ENCODE measurements at places on chromosomes 5 and 9.

DNA sequence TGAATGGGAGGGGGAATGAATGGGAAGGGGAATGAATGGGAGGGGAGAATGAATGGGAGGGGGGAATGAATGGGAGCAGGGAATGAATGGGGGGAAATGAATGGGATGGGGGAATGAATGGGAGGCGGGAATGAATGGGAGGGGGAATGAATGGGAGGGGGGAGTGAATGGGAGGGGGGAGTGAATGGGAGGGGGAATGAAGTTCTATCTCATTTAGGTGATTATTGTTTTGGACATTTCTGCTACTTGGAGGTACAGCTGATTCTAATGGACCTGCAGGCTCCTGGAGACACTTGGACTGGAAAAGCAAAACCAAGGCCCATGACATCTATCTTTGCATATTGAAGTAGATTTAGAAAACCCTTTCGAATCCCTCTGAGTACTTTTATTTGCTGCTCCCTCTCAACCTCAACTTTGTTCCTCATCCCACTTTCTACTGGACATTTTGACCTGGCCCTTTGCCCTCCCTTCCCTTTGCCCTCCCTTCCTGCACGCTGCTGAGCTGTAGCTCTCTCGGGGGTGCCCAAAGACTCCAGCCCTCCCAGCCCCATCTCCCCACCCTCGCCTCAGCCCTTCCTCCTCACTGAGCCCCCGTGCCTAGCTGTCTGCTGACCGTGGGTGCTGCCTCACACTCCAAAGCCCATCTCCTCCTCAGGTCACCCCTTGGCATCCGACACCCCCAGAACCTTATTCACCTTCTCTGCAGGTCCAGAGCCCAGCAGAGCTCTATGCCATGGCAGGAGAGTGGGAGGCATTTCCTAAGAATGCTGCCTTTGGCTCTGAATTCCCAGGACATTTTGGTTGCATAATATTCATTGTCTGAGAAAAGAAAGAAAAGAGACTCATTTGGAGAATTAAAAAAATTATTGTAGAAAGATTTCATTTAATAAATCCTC lies 19.9 kb upstream of the LPCAT1 start:
- DNase-seq, result no peak

GRCh38 chr5:9151684-9152427 lies 394.0 kb downstream of the SEMA5A start:
- no peak for DNase-seq

GRCh38 chr5:132662004-132662401 lies 4.0 kb downstream of the IL13 start:
- no peak for DNase-seq

- DNase-seq, result no peak
Measured at GRCh38 chr5:133478199-133478985, 133.9 kb downstream of the FSTL4 start.

DNA sequence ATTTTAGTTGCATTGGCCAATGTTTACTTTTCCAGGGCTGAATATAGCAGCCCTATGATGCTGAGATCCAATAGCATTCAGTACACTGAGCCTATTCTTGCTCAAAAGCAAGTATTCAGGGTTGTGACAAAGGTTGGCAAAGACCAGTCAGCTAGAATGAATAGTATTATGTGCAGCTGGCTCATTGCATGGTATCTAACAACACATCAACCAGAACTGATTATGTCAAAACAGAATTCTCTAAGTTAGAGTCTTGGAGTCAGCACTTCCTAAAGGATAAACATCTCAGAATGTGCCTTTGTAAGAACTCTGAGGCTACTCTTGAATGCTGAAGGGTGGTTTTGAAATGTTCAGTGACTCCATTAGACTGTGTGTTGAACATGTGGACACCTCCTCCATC lies 774.5 kb upstream of the RGMB start:
- DNase-seq, result no peak

GRCh38 chr5:132686193-132686592 lies 12.4 kb downstream of the IL4 start:
- no peak for DNase-seq

DNA sequence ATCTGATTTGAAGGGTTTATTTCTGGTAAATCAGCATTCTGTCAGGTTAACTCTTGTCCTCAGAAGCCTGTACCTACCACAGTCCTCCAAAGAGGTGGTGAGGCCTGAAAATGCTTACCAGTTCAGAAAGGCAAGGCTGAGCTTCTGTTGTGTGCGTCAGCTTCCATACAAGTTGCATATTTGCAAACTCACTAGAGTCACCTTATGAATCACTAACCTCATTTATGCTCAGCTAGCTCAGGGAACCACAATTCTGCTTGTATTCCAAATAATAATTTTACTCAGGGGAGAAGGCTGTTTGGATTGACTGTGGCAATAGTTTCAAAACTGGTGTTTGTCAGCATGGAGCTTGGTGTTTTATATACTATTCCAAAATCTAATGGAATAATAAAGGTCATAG lies 355.1 kb upstream of the RFX3 start:
- DNase-seq, result no peak

DNA sequence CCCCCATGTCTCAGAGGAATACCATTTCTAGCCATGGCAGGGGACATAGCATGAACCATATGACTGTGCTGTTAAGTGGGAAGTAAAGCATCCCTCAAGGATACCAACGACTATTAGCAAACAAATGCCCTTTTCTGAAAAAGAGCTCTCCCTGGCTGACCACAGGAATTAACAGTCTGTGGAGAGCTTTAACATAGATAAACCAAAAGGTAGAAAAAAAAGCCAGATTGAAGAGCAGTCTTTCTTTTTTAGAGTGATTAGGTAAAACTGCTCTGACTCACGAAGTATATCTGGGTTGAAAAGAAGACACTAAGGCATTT lies 532.7 kb upstream of the DMAC1 start:
- no peak for DNase-seq

- no peak for DNase-seq
Measured at GRCh38 chr5:1315709-1316587, 21.1 kb upstream of the TERT start.

DNA sequence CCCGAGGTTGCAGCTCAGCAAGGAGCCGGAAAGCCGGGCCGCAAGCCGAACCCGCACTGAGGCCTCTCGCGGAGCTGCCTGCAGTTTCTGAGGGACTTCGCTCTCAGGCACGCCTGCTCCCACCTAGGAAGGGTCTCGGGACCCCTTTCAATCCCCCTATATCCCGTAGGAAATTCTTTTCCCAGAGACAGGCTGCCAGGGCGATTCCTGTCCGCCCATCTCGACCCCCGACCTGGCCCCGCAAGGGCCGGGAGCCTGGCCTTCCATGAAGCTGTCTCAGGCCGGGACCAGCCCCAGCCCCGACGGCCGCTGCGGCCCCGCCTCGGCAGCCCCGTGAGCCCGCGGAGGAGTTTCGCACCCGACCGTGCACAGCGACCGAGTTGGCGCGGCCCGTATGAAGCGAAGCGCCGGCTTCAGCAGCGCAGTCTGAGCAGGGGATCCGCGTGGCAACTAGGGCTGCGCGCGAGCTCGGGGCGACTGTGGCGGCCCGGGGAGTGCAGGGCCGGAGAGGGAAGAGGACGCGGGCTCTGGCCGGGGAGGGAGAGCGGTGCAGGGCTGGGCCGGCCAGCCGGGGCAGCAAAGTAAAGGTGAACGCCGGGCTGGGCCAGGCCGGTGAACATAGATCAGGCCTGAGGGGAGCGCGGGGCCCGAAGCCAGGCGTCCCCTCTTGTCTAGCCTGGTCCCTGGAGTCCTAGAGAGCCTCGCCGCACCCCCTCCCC lies 977 bp upstream of the PRDM12 start:
- DNase-seq, result no peak

- DNase-seq, result no peak
Measured at GRCh38 chr5:127439644-127440043, 77.8 kb upstream of the PRRC1 start.

DNA sequence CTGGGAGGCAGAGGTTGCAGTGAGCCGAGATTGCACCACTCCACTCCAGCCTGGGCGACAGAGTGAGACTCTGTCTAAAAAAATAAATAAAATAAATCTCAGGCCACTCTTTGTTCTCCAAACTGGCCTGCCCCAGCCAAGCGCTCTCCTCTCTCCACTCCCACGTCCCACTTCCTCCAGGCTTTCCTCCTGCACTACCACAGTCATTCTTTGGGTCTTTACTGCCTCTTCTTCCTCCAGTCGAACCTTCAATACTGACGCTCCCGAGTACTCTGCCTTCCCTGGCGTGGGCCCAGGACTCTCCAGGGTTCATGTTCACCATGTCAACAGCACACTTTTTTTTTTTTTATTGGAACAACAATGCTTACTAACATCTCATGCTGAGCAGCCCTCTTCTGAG lies 23.9 kb downstream of the RNF130 start:
- no peak for DNase-seq

DNA sequence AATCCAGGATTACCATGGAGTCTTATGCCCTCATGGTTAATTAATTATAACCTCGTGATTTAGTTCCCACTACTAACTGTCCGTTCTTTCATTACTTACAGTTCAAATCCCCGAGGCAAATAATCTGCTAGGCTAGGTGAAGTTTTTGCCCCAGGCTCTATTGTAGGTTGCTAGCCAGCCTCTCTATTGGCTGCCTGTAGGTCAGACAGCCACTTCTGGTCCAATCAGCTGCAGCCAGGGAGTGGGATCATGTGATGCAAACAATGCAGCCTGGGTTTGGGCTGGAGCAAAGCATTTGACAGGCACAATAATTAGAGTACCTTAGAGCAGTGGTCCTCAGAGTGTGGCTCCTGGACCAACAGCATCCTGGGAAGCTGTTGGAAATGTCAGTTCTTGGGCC lies 17.7 kb downstream of the TMEM252 start:
- no peak for DNase-seq

GRCh38 chr9:137221506-137222111 lies 431 bp downstream of the RNF208 start:
- DNase-seq, result no peak

DNA sequence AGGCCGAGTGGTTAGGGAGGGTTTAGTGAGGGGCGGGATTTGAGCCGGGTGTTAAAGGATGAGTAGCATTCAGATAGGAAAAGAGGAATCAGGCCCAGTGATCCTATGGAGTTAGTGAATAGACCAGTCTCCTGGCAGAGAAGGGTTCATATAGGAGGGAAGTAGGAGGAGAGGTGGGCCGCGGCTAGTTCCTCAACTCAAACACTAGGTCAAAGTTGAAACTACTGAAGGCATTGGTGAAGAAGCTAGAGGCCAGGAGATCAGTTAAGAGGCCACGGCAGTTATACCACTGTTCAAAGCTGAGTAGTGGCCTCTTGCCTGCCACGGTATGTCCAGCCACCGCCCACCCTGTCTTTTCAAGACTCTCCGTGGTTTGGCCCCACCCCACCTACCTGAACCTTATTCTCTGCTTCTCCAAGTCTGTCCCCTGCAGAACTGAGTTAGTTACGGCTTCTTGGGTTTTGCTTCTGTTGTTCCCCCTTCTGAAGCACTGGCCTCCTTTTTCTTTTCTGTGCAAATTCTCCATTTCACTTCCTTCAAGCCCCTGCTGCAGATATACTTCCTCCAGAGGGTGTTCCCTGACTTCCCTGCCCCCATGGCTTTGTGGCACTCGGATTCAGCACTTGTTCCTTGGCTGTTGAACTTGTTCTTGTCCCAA lies 1.8 kb downstream of the ZBTB34 start:
- no peak for DNase-seq

DNA sequence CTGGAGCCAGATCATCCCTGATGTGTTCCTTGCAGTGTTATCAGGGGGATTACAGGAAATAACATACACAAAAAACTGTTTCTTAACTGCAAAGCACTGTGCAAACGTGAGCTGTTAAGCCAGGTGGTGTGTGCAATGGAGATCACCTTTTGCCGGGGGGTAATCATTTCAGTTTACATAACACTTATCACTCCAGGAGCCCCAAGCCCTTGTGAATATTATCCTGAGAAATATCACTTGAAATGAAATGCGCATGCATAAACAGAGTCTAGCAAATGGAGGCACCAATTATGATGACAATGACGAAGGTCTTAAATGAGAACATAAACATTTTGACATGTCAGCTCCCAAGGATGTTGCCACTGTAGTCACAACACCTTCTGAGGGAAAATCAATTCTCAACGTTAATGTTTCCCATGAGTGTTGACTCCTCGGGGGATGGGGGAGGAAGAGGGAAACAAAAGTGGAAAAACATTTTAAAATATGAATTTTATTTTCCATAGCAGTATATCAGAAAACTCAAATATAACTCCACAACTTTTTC lies 54.5 kb upstream of the RAD23B start:
- DNase-seq, result no peak

DNA sequence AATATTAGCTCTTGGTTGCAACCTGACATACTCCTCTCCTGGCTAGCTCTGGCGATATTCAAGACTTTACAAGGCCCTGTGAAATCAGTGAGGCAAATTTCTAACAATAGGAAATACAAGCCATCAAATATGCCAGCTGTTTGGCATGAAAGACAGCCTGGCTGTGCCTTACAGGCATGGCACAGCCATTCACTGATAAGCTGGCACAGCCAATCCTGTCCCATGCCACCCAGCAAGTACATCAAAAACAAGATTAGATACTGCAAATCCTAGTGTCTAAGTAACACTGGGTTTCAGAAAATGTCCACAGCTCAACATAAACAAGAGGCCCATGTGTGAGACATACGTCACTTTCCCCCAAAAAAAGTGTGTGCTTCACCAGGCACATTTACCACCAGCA lies 1045.8 kb upstream of the DMAC1 start:
- DNase-seq, result no peak

DNA sequence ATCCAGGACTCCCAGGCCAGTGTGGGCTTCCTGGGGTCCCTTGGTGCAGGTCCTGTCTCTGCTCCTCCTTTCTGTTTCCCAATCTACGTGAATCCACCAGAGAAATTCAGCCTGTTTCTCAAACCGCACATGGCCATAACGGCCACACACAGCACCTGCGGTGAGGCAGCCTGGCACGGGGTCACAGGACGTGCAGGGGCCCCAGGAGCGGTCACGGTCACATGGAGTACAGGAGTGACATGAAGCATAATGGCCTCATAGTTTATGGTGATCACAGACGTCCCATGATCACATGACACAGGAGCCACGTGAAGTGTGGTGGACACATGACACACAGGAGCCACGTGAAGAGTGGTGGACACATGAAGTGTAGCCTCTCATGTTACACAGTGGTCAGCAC lies 248.5 kb upstream of the IRX4 start:
- no peak for DNase-seq

- DNase-seq, result peak; percentile 23
Measured at GRCh38 chr5:158560170-158560569, 539.5 kb downstream of the EBF1 start.

- no peak for DNase-seq
Measured at GRCh38 chr9:76512826-76513225, 53.8 kb downstream of the GCNT1 start.

DNA sequence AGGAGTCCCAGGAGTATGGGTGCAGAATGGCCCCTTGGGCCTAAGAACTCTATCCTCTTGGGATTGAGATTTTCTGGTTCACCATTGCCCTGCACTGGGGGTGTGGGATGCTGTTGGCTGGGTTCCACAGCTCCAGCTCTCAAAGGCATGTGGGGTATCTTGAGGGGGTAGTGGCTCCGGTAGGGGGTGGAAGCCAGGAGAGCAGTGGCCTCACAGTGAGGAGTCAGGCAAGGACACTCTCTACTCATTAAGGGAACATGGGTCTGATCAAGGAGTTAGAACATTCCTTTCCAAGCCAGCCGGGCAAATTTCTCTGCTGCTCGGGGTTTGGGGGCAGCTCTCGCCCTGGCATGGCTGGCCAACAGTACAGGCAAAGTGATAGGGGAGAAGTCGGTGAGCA lies 33.0 kb downstream of the LARP1 start:
- DNase-seq, result no peak
